ENCODE measurements at places on chromosomes 3 and 15.

GRCh38 chr15:29925227-29926082 lies 103.2 kb upstream of the TJP1 start:
- peak; percentile 16 for DNase-seq

- DNase-seq = no peak
These were observed 646.4 kb upstream of the NR2F2 start for GRCh38 chr15:95684126-95684525.

DNA sequence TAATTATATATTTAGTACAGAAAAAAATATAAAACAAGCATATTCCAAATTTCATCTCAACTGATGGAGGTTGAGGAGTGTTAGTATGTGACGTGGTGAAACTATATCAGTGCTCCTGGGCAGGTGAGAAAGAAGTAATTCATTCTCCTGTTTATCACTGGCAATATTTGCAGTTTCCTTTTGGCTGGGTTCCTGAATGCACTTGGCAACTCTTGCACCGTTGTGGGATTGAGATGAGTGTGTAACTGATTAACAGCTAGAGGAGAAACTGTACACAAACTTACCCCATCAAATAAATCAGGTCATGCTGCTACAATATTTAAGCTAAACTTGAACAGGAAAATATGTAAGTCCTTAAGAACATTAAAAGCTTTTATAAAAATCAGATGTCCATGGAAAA lies 2.1 kb upstream of the ATP13A4 start:
- DNase-seq = no peak

GRCh38 chr3:190322604-190323245 lies 479 bp upstream of the CLDN1 start:
- no peak for DNase-seq

GRCh38 chr15:87631093-87631492 lies 625.4 kb downstream of the NTRK3 start:
- DNase-seq = no peak

GRCh38 chr3:129317848-129318247 lies 39.2 kb downstream of the HMCES start:
- no peak for DNase-seq

DNA sequence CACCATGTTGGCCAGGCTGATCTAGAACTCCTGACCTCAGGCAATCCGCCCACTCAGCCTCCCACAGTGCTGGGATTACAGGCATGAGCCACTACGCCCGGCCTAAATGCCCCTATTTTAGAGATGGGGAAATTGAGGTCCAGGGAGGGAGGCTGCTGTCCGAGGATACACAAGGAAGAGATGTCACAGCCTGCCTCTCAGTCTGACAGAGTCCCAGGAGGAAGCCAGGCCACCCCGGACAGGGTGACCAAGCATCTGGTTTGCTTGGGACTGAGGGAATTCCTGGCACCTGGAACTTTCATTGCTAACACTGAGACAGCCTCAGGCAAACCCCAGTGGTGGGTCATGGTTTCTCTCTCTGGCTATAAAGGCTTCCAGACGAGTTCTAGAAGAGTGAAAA lies 30.6 kb upstream of the ADAMTS7 start:
- DNase-seq = no peak

GRCh38 chr3:26560081-26560480 lies 62.5 kb upstream of the LRRC3B start:
- DNase-seq = no peak

- DNase-seq = no peak
These were observed 179.9 kb upstream of the PFN2 start for GRCh38 chr3:150150633-150151032.

DNA sequence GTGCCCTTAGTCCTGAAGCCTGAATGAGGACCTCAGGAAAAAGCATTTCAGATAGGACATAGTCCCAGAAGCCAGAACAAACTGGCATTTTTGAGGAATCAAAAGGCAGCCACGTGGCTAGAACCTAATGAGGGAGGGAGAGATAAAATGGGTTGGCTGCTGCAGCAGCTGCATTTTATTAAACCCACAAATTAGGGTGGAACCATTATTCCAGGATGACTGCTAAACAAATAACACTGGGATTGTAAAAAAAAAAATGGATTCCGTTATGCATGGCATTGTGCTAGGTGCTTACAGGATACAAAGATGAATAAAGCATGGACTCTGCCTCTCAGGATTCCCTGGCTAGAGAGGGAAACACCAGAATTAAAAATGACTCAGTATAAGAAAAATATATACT lies 141.5 kb downstream of the SATB1 start:
- no peak for DNase-seq

DNA sequence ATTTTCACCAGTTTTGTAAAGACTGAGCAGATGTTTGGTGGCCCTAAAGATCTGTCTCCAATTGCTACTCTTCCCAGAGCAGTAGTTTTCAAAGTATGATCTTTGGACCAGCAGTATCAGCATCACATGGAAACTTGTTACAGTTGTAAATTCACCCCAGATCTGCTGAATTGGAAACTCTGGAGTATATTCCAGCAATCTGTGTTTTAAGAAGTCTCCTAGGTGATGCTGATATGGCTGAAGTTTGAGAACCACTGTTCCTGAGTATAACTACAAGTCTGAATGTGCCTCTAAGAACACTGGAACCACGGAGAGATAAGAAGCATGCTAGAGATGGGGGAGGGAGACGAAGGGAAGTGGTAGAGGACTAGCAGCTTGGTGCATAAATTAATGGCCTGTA lies 45.7 kb downstream of the NUDT16 start:
- DNase-seq = no peak

DNA sequence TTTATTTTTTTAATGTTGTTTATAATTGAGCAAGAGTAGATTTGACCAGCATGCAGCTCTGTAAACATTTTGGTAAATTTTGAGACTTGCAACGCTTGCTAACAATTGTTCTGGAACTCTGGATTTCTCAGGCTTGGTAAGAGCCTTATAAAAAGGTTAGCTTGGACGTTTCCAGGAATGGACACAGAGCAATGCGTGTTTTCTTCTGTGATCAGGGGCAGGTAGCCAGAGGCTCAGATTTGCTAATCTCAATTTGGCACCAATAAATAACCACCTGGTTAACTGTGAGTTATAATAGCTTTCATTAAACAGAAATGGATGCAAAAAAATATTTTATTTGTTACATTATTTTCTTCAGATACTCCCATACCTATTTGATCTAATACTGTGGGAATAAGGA lies 39.8 kb downstream of the CADM2 start:
- DNase-seq = no peak

DNA sequence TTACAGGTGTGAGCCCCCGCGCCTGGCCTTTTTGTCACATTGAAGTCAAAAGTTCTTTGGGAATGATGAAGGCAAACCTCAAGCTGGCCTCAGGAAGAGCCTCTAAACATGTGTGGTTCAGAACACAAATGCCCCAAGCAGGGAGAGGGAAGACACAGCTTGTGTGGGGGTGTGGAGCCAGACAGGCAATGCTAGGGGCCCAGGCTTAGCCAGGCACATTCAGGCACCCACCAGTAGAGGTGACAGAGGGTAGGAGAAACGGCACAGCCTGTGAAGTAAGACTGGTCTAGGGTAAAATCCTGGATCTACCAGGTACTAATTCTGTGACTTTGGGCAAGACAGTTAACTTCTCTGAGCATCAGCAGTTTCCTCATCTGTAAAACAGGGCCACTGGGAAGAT lies 3.5 kb downstream of the HDC start:
- DNase-seq = no peak

GRCh38 chr3:182795389-182795782 lies 2.1 kb downstream of the ATP11B start:
- peak; percentile 21 for DNase-seq

- DNase-seq = no peak
These were observed 7.6 kb upstream of the SLC12A8 start for GRCh38 chr3:125220183-125220582.

GRCh38 chr15:88423331-88423730 lies 43.9 kb downstream of the MRPL46 start:
- no peak for DNase-seq

DNA sequence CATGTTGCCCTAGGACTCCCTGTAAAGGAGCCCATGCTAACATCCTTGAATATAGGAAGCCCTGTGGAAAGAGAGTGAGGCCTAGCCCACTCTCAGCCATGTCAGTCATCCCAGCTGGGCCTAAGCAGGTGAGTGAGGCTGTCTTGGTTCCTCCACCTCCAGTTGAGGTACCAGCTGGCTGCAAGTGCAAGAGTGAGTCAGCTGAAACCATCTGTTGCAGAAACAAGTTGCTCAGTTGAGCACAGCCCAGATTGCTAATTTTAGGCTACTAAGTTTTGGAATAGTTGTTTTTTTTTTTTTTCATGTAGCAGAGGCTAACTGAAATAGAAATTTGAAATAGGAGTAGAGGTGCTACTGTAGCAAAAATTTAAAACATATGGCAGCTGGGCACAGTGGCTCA lies 43.7 kb upstream of the ADPGK start:
- no peak for DNase-seq

DNA sequence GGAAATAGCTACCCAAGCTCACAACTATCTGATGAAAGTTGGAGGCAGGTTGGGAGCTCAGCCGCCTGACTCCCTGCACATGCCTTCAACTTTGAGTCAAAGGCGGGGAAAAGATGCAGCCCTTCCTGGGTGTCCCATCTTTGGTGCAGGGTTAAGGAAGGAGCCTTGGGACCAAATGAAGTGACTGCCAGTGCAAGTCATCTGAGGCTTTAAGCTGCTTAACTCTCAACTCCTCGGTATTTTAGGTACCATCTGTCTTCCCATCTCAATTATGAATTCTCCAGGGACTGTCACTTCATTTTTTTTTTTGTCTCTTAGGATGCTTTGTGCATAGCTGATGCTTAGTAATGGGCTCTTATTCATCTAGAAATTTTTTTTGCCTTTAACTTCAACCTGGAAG lies 408.8 kb upstream of the C2CD4B start:
- DNase-seq = no peak

DNA sequence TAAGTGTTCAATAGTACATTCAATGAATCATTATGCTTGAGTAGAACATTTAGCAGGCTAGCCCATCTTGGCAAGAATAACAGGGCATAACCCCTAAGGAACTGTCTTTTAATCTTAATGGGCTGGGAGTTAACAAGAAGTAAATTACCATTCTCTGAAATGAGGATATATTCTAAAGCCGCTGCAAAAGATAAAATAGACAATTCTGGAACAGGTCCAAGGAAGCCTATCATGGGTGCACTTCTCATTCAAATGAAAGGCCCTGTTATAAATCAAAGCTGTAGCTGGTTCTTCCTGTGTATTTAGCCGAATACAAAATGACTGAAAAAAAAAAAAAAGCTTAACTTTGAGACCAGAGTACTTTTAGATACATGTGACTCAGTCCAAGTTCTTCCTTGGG lies 15.6 kb downstream of the MTHFS start:
- DNase-seq = no peak

GRCh38 chr15:72474466-72474911 lies 359 bp downstream of the ARIH1 start:
- no peak for DNase-seq

GRCh38 chr3:65481085-65481484 lies 557.6 kb downstream of the MAGI1 start:
- no peak for DNase-seq

GRCh38 chr3:184004476-184004875 lies 13.2 kb downstream of the ABCC5 start:
- DNase-seq = no peak

DNA sequence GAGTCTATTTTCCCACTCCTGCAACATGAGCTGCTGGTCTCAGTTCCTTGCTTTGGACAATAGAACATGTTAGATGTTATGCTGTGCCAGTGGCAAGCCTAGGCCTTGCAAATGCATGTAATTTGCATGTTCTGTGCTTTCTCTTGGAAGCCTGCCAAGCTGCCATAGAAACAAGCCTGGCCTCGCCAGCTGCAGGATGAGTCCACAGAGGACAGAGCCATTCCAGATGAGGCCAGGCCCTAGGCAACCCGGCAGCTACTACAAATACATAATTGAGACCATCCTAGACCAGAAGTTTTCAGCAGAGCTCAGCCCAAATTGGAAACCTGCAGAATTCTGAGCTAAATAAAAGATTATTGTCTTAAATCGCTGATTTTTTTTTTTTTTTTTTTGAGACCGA lies 39.6 kb downstream of the TRIM69 start:
- no peak for DNase-seq

DNA sequence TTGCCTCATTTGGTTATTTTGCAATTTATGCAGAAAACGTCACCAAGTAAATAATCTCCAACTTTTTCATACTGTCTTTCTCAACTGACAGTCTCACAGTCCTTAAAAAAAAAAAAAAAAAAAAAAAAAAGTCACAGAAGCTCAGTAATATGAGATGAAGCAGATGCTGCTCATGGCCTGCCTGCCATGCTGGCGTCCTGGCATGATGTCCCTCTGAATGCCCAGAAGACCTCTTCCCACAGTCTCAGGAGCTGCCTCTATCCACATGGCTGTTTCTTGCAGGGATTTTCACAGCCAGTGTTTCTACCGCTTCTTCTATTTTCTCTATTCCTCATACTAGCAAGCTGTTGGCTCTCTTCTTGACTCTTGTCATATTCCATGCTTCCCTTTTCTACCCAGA lies 87.7 kb downstream of the TGFBR2 start:
- no peak for DNase-seq

DNA sequence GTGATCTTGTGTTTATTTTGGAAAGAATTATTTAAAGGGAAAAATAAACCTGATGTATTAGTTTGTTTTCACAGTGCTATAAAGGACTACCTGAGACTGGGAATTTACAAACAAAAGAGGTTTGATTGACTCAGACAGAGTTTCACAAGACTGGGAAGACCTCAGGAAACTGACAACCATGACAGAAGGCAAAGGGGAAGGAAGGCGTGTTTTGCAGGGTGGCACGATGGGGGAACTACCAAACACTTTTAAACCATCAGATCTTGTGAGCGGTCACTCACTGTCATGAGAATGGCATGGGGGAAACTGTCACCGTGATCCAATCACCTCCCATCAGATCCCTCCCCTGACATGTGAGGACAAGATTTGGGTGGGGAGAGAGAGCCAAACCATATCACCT lies 87.0 kb downstream of the TP63 start:
- DNase-seq = no peak

GRCh38 chr3:24678021-24678420 lies 183.4 kb upstream of the THRB start:
- no peak for DNase-seq

- no peak for DNase-seq
These were observed 54.4 kb upstream of the TLE3 start for GRCh38 chr15:70152070-70152480.

- no peak for DNase-seq
These were observed 124.1 kb upstream of the IQSEC1 start for GRCh38 chr3:13197281-13197680.

GRCh38 chr15:77138167-77138522 lies 67.2 kb upstream of the TSPAN3 start:
- DNase-seq = no peak

All from activated CD4-positive, alpha-beta T cell treated with anti-CD3 and anti-CD28 coated beads, Interleukin-2, amount 50 U/mL, for 24 hours (primary cell).